Aorta (tissue), 5 donors: ENCODE measurements at places on chromosomes 2 and 18. TPM values are rescaled to one million over a fixed set of nuclear protein-coding genes. Genes with fewer than 3 reads are reported as not detected.

Gene MERTK
- total RNA-seq = 29.7 TPM

Gene ANKMY1
- 10.4 TPM for total RNA-seq

Gene CFC1
- total RNA-seq = not detected

Gene UGT1A8
- total RNA-seq = not detected

Gene CDK5R2
- not detected for total RNA-seq

Gene SYT4
- not detected for total RNA-seq

Gene ALPG
- not detected for total RNA-seq

Gene MBD1
- 76.6 TPM for total RNA-seq

Gene SERPINB10
- total RNA-seq = not detected

Gene ADRA2B
- total RNA-seq = 34.0 TPM

Gene SLC9A2
- total RNA-seq = not detected

Gene AMER3
- total RNA-seq = not detected

Gene RGPD4
- 0.39 TPM for total RNA-seq

Gene NYAP2
- total RNA-seq = 2.0 TPM

Gene FBXO36
- total RNA-seq = 2.2 TPM

Gene ASXL3
- 5.1 TPM for total RNA-seq

Gene LHCGR
- not detected for total RNA-seq

Gene STAM2
- total RNA-seq = 46.2 TPM

Gene MROH2A
- total RNA-seq = not detected

Gene C2orf78
- not detected for total RNA-seq

Gene UPP2
- not detected for total RNA-seq

Gene PIGN
- 32.2 TPM for total RNA-seq

Gene NT5DC4
- not detected for total RNA-seq

Gene ABHD3
- 21.7 TPM for total RNA-seq

Gene SPEG
- 453 TPM for total RNA-seq

Gene ATOH8
- 56.7 TPM for total RNA-seq

Gene APLF
- total RNA-seq = 8.7 TPM

Gene CRYGD
- total RNA-seq = not detected
